Ovary (tissue), 10 donors: ENCODE measurements at places on chromosomes 11 and 22. TPM values are rescaled to one million over a fixed set of nuclear protein-coding genes. Genes with fewer than 3 reads are reported as not detected.
A peak's percentile ranks its signal among the peaks of the same experiment; 100 is the strongest.

- peak; percentile 23 for DNase-seq
Observed at GRCh38 chr22:26995235-26995634, 337.8 kb downstream of the MIAT start.

Gene MMP7
- polyA plus RNA-seq: 0.48 TPM

DNA sequence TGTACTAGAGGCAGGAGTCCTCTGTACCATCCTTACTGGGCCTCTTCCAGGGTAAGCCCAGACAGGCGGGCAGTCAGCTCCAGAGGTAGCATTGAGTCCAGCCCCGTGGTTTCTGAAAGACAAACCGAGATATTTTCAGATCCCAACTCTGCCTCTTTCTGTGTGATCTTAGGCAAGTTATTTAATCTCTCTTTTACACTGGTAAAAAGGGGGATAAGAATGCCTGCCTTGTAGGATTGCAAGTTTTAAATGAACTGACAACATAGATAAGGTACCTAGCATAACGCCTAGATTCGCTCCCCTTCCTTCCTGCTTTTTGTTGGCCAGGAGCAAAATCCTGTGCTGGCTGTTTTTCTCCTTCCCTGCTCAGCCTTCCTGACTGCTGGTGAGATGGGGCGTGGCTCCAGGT is 56.4 kb upstream of the NNMT start:
- DNase-seq: no peak

- DNase-seq: no peak
Observed at GRCh38 chr22:48313175-48313830, 1514.4 kb downstream of the BRD1 start.

Gene ZNF215
- polyA plus RNA-seq: 1.6 TPM

Gene HBG2
- not detected for polyA plus RNA-seq

Gene KCNC1
- polyA plus RNA-seq: 0.18 TPM

- DNase-seq: peak; percentile 63
Observed at GRCh38 chr11:11620921-11621572, 758 bp downstream of the GALNT18 start.

DNA sequence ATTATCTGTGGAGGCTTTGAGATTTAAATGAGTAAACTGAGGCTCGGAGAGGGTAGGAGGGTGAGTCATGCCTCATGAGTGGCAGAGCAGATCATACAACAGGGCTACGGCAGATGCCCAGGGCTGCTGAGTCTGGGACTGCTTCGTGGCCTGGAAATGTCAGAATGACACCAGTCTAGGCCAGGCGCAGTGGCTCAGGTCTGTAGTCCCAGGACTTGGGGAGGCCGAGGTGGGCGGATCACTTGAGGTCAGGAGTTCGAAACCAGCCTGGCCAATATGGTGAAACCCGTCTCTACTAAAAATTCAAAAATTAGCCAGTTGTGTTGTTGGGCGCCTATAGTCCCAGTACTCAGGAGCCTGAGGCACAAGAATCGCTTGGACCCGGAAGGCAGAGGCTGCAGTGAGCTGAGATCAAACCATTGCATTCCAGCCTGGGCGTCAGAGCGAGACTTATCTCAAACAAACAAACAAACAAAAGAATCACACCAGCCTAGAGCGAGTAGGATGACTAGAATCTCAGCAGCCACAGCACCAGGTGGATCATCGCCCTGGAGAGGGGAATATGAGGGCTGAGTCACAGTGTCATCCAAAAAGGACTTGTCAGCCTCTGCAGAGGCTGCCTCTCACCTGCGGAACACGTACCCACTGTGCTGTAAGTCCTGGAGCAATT is 48.6 kb upstream of the ADA2 start:
- no peak for DNase-seq

DNA sequence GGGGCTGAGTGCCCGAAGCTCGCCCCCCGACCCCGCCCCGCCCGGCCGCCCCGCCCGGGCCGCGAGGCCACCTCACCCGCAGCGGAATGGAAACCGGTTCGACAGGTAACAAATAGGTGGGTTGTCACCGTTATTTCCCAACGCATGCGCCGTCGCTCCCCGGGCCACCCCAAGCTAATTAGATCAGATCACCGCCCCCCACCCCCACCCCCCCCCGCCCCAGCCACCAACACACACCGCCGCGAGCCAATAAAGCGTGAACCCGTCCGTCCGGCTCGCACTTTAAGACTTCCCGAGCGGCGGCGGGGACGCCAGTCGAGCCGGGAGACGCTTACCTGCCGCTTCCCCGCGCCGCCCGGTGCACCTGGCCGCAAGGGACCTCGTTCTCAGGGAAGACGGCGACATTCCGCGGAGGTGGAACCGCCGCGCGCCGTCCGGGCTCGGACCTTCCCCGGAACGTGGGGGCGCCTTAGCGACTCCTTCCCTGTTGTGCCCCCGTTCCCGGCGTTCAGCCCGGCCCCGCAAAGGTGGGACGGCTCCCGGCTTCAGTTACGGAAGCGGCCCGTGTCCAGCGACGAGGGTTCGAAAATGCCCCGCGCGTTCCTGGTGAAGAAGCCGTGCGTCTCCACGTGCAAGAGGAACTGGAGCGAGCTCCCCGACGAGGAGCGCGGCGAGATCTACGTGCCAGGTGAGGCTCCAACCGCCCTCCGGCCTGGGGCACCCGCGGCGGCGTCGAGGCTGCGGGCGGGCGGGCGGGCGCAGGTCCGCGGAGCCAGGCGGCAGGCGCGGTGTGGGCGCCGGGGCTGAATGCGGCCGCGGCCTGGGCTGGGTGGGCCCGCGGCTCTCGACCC is at the start of gene OVOL1:
TSS of gene OVOL1 (plus strand) at position 278 of the 851 bp plus-strand sequence. CDS start at position 589, 311 bp downstream.
- DNase-seq: no peak

Gene SAA4
- not detected for polyA plus RNA-seq

Gene HSPB2
- polyA plus RNA-seq: 11.8 TPM

DNA sequence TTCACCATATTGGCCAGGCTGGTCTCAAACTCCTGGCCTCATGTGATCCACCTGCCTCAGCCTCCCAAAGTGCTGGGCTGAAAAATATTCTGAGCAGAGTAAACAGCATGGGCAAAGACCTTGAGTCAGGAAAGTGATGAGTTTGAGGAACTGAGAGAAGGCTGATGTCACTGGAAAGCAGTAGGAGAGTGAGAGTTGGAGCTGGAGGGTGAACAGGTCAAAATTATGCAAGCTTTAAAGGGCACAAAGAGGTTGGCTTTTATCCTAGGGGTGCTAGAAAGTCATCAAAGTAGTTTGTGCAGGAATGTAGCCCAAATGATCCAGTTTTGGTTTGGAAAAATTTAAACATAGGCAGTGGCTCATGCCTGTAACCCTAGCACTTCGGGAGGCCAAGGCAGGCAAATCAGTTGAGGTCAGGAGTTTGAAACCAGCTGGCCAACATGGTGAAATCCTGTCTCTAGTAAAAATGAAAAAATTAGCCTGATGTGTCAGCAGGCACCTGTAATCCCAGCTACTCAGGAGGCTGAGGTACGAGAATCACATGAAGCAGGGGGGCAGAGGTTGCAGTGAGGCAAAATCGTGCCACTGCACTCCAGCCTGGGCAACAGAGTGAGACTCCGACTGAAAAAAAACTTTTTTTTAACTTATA is 44.7 kb upstream of the CXCR5 start:
- DNase-seq: no peak

Gene P2RX6
- 0.47 TPM for polyA plus RNA-seq

DNA sequence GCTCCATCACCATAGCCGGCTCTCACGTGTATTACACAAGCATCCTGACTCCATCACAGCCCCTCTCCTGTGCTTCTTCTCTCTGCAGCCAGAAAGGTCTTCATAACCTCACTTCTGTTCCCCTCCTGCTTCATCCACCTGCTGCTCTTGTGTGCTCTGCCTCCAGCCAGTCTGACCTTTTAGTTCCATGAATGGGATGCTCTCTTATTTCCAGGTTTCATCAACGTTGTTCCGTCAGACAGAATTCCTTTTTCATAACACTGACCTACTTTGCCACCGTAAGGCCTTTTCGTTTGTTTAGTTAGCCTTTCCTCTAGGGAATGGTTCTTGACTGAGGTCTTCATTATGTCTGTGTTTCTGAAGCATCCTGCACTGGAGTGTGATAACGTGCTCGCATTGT is 18.8 kb downstream of the GRAMD1B start:
- DNase-seq: no peak

Gene TRIM51G
- polyA plus RNA-seq: not detected

Gene INSC
- 0.32 TPM for polyA plus RNA-seq

- no peak for DNase-seq
Observed at GRCh38 chr11:118443590-118444218, 7.4 kb downstream of the KMT2A start.

DNA sequence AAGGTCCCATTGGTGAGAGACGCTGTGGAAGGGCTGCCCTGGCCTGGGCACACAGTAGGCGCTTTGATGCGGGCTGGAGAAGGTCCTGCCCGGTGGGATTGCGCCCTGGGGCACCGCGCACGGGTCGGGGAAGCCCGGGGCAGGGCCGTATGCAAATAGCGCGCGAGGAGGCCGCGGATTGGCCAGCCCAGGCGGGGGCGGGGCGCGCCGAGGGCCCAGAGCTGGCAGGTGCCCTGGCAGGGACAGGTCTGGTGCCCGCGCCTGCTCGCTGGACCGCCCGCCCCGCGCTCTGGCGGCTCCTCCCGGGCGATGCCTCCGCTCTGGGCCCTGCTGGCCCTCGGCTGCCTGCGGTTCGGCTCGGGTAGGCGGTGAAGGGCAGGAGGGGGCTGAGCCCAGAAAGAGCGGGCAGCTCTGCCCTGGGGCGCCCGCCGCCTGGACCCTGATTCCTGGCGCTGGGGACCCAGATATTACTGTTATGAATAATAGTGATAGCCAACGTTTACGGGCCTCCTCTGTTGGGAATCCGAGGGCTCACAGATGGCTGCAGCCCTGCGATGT is at the start of gene UPK3A:
TSS of gene UPK3A (plus strand) at position 245 of the 558 bp plus-strand sequence. CDS start at position 310, 65 bp downstream.
- peak; percentile 67 for DNase-seq

DNA sequence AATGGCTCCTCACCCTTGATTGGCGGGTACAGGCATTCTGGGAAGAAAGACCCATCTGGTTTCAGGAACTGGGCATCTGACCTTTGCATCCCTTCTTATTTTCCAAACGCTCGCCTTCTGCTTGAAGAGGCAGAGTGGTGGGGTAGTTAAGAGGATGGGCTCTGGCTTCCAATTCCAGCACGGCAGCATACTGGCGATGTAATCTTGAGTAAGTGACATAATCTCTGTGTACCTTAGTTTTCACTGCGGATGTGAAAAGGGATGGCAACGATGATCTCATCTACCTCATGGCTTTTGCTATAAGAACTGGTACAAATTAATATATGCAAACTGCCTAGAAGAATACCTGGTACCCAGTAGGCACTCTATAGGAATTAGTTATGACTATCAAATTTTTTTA is 10.0 kb upstream of the TIMP3 start:
- no peak for DNase-seq

DNA sequence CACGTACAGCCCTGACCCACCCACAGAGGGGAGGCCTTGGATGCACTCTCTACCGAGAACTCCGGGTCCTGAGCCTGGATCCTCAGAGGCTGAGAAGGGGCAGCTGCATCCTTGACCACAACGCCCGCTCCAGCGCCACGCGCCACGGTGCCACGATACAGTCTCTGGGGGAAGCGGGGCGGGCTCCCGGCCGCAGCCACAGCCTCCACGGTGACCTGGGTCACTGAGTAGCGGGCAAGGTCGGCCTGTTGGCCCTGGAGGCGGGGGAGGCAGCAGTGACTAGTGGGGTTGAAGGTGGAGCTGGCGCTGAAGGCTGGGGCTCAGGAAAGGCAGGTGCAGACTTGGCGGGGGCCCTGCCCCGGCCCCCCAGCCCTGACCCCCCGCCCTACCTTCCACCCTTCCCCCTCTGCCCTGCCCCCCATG is 3.9 kb upstream of the IRF7 start:
- DNase-seq: peak; percentile 40

GRCh38 chr22:20648306-20648903 is 125.5 kb upstream of the SERPIND1 start:
- DNase-seq: no peak

- DNase-seq: no peak
Observed at GRCh38 chr11:1739576-1739975, 10.8 kb downstream of the IFITM10 start.

- no peak for DNase-seq
Observed at GRCh38 chr11:94964934-94965333, 8.4 kb downstream of the CWC15 start.
